ENCODE measurements at places on chromosomes 7 and 10. TPM values are rescaled to one million over a fixed set of nuclear protein-coding genes. Genes with fewer than 3 reads are reported as not detected.

OR2A12 gene
- total RNA-seq = not detected

OR6V1 gene
- not detected for total RNA-seq

ITIH2 gene
- not detected for total RNA-seq

CPXM2 gene
- total RNA-seq = not detected

THSD7A gene
- not detected for total RNA-seq

NDUFA5 gene
- 48.4 TPM for total RNA-seq

SLC25A28 gene
- total RNA-seq = 47.8 TPM

CPED1 gene
- not detected for total RNA-seq

IFRD1 gene
- 36.0 TPM for total RNA-seq

TRIL gene
- total RNA-seq = not detected

CALCR gene
- total RNA-seq = not detected

EGR2 gene
- 6.5 TPM for total RNA-seq

PTPRE gene
- total RNA-seq = 20.5 TPM

TMEM184A gene
- not detected for total RNA-seq

ACHE gene
- not detected for total RNA-seq

IFIT2 gene
- total RNA-seq = 5.9 TPM

RPEL1 gene
- total RNA-seq = not detected

MRLN gene
- not detected for total RNA-seq

MSRB2 gene
- total RNA-seq = 13.4 TPM

SH2D4B gene
- total RNA-seq = 0.14 TPM

Data from T-helper 2 cell treated with Interferon-gamma antibody and Interleukin-4, amounts not matched to agents 100 ng/mL and 5 ng/mL, for 36 hours (primary cell).